Thyroid gland (tissue), 4 donors: ENCODE measurements at places on chromosomes 3 and 15.
A peak's percentile ranks its signal among the peaks of the same experiment; 100 is the strongest.

- peak; percentile 88 for DNase-seq
These were observed 1.1 kb upstream of the EIF2B5 start for GRCh38 chr3:184133840-184134745.

GRCh38 chr3:124115279-124115678 lies 123.4 kb upstream of the ROPN1 start:
- no peak for DNase-seq

- no peak for DNase-seq
These were observed 194.3 kb downstream of the BCHE start for GRCh38 chr3:165642761-165643420.

- DNase-seq: no peak
These were observed 38.8 kb downstream of the SAXO2 start for GRCh38 chr15:82301296-82302016.

DNA sequence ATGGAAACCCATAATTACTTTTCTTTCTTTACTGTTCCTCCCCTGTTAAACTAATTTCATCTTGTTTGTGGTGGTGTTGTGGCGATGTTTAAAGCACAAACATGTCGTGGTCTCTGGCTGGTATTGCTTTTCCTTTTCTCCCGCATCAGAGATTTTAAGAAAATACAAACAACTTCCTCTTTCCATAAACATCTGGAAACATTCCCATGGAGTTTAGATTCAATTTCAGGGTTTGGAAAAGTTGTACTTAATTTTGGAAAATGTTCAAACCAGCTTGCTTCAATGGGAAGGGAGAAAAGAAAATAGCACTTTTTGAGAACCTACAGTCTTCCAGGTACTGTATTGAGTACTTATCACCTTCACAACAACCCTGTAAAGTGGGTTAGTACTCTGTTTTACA lies 30.4 kb downstream of the STARD9 start:
- no peak for DNase-seq

- DNase-seq: no peak
These were observed 34.3 kb downstream of the U2SURP start for GRCh38 chr3:143035466-143036211.

DNA sequence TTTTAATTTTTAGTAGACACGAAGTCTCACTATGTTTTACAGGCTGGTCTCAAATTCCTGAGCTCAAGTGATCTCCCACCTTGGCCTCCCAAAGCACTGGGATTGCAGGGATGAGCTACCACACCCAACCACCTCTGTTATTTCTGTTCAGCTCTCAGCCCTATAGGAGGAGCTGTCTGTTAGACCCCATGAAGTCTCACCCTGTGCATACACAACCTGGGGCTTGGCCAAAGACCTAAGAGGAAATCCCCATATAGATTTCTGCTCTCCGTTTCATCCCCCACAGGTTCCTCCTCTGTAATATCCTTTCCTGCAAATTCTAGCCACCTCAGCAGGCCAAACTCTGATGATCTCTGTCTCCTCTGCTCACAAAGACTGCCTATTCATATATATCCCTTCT lies 56.6 kb upstream of the CTDSPL2 start:
- DNase-seq: no peak

GRCh38 chr3:171350364-171350763 lies 109.8 kb downstream of the TNIK start:
- DNase-seq: no peak

DNA sequence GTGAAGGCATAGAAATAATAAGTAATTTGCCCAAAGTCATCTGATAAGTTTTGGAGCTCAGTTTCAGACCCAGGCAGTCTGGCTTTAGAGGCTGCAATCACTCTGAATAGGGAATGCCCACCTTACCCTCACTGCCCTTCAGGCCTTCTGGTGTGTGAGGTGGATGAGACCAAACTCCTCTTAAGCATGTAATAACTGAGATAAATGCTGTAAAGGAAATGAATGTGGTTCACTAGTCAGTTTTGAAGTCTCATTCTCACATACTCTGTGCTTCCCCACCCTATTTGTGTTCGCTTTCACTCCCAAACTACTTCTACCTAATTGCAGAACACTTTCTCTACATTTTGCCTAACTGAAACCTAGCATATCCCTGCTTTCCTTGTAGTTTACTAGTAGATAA lies 144.1 kb downstream of the FILIP1L start:
- DNase-seq: no peak

DNA sequence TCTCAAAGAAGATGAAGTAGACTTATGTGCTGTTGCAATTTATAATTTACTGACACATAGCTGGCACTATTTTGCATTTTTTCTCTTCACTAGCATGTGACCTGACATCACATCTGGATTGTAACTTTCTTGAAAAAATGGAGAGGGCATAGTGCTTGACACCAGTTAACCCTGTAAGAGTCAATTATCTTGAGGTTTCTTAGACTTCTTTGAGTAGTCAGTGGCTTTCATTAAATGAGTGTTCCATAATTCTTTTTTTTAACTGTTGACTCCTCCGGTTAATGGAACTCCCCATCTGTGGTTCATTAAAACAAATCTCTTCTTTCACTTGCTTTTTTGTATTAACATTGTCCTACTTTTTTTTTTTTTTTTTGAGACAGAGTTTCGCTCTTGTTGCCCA lies 16.9 kb upstream of the PRKCI start:
- DNase-seq: no peak

DNA sequence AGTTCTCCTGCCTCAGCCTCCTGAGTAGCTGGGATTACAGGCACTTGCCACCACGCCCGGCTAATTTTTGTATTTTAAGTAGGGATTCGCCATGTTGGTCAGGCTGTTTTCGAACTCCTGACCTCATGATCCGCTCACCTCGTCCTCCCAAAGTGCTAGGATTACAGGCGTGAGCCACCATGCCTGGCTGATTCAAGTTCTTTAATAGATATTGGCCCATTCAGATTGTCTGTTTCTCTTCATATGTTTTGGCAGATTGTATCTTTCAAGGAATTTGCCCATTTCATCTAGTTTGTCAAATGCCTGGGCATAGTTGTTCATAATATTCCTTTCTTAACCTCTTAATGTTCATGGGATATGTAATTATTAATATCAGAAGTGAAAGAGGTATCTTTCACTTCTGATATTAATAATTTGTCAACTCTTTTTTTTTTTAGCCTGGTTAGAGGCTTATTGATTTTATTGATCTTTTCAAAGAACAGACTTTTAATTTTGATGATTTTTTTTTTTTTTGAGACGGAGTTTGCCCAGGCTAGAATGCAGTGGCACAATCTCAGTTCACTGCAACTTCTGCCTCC lies 40.2 kb upstream of the ZFAND6 start:
- no peak for DNase-seq

- DNase-seq: no peak
These were observed 375.8 kb downstream of the TIGIT start for GRCh38 chr3:114669614-114670013.

DNA sequence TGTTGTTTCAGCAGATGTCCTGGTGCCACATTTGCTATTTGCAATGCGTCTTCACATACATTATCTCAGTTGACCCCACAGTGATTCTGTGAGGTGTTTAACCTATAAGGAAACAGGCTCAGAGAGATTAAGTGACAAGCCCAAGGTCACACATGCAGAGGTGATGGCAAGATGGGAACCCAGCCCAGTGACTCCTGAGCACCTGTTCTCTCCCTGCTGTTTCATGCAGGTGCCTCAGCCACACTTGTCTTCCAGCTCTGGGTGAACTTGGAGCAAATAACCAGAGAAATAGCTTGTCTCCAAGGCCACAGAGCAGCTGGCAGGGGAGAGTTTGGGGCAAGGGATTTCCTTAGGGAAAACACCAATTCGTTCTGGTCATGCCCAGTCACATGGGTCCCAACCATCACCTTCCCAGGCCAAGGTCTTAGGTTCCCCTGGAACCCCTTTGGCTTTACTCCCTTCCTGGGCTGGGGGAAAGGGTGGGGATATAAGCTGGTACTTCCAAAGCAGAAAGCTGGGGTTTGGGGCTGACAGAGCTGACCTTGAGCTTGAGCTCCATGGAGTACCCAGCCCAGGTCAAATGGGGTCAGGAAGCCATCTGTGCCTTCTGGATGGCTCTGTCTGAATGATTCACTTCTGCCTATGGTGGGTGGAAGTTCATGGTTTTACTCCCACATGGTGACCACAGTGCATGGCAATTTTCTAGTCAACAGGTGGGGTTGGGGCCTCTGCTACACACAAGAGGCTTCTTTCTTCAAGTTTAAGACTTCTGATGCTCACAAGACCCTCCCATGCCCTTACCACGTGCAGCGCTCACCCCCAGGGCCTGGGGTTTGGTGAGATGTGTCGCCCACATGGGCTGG lies 22.4 kb downstream of the LIPC start:
- no peak for DNase-seq

GRCh38 chr3:132421832-132422231 lies 4.5 kb downstream of the DNAJC13 start:
- DNase-seq: no peak

- peak; percentile 26 for DNase-seq
These were observed 75.1 kb downstream of the VGLL4 start for GRCh38 chr3:11568503-11569155.

DNA sequence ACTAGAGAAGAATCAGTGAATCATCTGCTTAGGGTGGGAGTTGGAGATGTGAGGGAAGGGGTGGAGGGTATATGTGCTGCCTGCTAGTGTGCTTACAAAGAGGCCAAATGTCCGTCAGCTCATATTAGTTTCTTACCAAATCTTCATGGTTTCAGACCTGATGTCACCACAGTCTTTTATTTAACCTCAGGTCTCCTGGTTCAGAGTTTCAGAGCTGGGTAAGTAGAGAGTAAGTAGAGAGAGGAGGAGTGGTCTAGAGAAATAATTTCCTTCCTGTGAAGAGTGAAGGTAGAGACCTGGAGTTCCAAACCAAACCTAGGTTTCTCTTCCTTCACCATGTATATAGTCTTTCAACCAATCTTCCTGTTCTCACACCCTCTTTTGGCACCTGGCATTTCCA lies 17.5 kb upstream of the P2RY1 start:
- no peak for DNase-seq

GRCh38 chr15:90002428-90002844 lies 1.3 kb downstream of the ZNF710 start:
- DNase-seq: peak; percentile 58

GRCh38 chr15:69631978-69632377 lies 179.4 kb downstream of the RPLP1 start:
- DNase-seq: no peak

DNA sequence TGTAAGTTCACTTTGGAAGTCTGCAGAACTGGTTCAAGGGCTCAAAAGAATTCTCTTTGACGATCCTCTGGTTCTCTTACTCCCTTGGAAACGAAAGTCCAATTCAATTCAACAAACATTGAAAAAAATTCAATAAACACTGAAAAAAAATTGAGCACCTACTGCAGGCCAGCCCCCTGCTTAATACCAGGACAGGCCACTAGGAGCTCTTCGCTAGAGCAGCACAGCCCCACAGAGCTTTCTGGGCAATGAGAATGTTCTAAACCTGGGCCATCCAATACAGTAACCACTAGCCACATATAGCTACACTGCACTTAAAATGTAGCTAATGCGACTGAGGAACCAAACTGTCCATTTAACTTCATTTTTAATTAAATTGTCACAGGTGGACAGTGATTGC lies 50.4 kb upstream of the DCLK3 start:
- DNase-seq: no peak
